ENCODE measurements at places on chromosomes 6 and 20.

GRCh38 chr20:25478889-25479568, 71.6 kb downstream of the GINS1 start:
- no peak for DNase-seq

GRCh38 chr6:133623065-133623464, 265.8 kb upstream of the TCF21 start:
- no peak for DNase-seq

- no peak for DNase-seq
These were observed 1.1 kb upstream of the RNGTT start for GRCh38 chr6:88964509-88964908.

- DNase-seq: no peak
These were observed 51.9 kb downstream of the NFATC2 start for GRCh38 chr20:51490635-51491034.

GRCh38 chr6:140275725-140276124, 901.3 kb upstream of the CITED2 start:
- no peak for DNase-seq

GRCh38 chr6:25606151-25606550, 45.9 kb upstream of the SCGN start:
- no peak for DNase-seq

- no peak for DNase-seq
These were observed 1.3 kb upstream of the MYBL2 start for GRCh38 chr20:43665466-43666176.

DNA sequence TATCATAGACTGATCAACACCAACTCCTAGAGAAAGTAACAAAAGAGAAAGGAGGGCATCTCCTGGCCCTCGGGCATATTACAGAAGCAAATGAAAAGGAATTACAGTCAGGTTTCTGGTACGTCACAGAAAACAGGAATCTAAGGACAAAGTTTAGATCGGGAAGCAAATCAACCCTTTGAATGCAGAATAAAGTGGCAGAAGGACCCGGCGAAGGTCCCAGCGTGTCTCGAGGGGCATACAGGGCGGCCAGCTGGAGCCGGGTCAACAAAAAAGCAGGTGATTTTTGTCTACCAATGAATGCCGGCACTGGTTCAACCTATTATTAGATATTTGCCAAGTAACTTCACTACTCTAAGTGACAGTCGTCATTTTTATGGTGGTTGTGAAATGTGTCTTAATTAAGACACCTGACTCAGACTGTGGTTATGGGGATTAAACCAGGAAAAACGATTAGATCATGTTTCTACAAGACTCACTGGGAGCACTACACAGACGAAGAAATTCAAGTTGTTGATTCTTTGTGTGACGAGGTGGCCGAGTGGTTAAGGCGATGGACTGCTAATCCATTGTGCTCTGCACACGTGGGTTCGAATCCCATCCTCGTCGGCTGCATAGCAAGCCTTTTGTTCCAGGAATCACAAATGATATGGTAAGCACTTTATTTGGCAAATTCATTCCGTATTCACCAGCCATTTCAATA, 12.4 kb upstream of the ZSCAN9 start:
- no peak for DNase-seq

- no peak for DNase-seq
These were observed 3.5 kb upstream of the PLCG1 start for GRCh38 chr20:41133709-41134361.

- no peak for DNase-seq
These were observed 75.6 kb upstream of the RNF24 start for GRCh38 chr20:4090756-4091489.

DNA sequence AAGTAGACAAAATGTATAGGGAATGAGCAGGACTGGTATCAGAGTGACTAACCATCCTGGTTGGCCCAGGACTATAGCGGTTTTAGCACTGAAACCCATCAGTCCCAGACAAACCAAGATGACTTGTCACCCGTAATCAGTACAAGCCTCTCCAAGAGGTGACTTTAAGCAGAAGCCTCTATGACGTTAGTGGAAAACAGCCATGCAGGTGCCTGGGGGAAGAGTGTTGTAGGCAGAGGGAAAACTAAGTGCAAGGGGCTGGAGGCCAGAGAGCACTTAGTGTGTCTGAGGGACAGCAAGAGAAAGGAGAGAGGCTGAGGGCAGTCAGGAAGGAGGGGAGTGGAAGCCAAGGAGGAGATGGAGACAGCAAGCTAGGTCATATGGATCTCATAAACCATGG, 2.1 kb downstream of the SGK2 start:
- DNase-seq: no peak

DNA sequence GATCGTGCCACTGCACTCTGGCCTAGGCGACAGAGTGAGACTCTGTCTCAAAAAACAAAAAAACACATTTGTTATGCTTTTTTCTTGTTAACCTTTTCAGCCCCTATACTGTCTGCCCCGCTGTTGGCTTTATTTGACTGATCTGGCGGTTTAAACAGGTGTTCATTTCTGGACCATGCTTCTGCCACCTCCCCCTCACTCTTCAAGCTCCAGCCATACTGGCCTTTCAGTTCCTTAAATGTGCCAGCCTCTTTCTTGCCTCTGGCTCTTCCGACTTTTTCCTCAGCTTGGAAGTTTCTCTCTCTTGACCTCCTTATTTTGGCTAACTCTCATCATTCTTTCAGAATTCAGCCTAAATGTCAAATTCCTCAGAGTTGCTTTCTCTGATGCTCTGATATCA, 35.2 kb upstream of the TXLNB start:
- DNase-seq: no peak

DNA sequence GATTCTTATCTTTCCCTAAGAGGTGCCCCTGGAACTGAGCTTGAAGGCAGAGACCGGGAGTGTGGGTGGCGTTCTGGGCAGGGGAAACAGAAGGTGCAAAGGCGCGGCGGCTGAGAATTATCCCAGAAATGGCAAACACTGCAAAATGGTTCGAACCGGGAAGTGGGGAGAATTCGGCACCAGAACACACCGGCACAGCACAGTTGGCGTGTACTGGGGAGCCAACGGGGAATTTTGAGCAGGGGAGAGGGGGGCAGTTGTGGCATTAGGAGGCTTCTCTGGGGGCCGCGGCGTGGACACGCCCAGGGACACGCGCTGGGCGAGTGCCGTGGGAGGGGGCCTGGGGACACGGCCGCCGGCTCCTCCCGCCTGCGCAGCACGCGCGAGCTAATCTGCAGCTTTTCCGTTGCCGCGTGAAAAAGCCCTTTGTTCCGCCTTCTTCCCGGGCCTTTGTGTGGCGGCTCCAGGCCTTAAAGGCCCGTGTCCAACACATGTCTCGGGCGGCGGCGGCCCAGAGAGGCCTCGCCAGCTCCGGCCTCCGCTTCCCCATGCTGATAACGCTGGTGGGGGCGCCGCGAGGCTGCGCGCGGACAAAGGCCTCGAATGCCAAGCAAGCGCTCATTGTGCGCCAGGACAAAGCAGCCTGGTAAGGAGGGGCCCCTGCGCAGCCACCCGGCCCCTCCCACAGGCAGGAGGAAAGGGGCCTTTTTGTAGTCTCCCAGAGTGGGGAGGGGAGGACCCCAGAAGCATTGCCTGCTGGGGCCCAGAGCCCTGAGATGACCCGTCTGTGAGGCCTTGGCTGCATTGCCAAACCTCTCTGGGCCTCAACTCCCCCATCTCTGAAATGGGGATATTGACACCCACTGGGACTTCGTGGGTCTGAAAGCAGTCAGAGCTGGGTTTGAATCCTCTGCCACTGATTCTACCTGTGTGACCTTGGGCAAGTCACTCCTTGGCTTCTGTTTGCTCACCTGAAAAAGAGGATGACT, 82.8 kb downstream of the CD40 start:
- no peak for DNase-seq

DNA sequence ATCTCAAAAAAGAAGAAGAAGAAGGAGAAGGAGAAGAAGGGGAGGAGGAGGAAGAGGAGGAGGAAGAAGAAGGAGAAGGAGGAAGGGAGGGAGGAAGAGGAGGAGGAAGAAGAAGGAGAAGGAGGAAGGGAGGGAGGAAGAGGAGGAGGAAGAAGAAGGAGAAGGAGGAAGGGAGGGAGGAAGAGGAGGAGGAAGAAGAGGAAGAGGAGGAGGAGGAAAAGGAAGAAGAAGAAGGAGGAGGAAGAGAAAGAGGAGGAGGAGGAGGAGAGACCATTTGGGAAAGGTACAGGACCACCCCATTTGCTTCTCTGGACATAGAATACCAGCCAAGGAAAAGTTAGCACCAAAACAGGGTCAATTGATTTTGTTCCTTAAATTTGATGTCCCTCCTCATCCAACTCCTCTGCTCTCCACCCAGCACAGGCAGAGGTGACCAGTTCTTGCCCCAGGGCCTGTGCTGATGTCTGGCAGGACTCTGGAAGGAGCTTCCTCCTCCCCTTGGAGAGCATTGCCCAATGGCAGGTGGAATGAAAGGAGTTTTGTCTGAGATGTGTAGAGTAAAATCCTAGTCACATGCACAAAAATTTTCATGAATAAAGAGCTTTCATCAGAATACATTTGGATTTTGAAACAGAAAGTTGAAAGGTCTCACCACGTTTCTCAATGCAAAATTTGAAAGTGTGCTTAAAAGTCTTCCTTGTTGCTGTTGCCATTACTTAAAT, 182.9 kb downstream of the LY86 start:
- DNase-seq: no peak

DNA sequence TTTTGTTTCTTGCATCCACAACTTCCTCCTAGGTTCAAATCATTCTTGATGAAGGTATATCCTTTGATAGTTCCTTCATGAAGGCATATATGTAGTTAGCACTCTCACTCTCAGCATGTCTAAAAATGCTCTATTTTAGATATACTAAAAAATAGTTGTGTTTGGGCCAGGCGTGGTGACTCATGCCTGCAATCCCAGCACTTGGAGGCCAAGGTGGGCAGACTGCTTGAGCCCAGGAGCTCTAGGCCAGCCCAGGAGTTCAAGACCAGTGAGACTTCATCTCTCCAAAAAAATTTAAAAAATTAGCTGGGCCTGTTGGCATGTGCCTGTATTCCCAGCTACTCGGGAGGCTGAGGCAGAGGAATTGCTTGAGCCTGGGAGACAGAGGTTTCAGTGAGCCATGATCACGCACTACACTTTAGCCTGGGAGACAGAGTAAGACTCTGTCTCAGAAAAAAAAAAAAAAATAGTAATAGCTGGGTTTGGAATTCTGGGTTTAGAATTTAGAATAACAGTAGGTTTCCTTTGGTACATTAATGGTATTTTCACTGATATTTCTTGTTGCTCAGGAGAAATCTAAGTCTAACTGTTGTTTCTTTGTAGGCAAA, 7.0 kb downstream of the SERAC1 start:
- DNase-seq: no peak

- DNase-seq: no peak
These were observed 1.1 kb upstream of the PHACTR1 start for GRCh38 chr6:12715437-12715836.

- no peak for DNase-seq
These were observed 30.9 kb downstream of the PYGB start for GRCh38 chr20:25278636-25279361.

Data from stimulated activated CD8-positive, alpha-beta memory T cell treated with anti-CD3 and anti-CD28 coated beads, Interleukin-2, amount 100 ng/mL, for 1 hour (primary cell).